Muscle of leg (tissue), 16 donors: ENCODE measurements at places on chromosomes 5 and 9. TPM values are rescaled to one million over a fixed set of nuclear protein-coding genes. Genes with fewer than 3 reads are reported as not detected.

- H3K4me1 ChIP-seq: no peaks in the 10 kb centered on the region
- no peak for DNase-seq
- no peak overlapping the region for H3K27ac ChIP-seq
- no peak overlapping the region for H3K4me3 ChIP-seq
- no peaks in the 10 kb centered on the region for H3K36me3 ChIP-seq
- H3K27me3 ChIP-seq: no peaks in the 10 kb centered on the region
Measured at GRCh38 chr5:137234973-137235943, 263.9 kb downstream of the SPOCK1 start.

DNA sequence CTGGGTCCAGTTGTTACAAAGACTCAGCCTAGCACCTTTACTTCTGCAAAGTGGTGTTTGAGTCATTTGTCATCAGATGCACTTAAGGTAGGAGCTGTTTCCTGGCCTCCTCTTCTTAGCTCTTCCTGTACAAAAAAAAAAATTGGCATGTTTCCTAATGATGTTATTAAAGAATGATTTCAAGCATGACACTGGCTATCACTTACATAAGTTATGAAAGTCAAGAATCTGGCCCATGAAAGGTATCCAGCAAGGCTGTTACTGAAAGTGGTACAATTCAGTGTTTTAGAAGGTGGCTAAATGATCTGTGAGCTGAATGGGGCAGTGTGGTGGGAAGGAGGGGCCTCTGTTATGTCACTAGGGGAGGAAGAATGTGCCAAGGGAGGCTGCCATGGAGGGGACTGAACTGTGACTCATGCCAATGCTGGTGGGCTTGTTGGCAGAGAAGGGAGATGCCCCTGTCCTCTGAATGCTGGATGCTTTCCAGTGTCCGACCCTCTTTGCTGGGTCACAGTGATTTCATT, 175.1 kb upstream of the MAP1B start:
- no peaks in the 10 kb centered on the region for H3K36me3 ChIP-seq
- H3K4me3 ChIP-seq: no peak overlapping the region
- H3K27me3 ChIP-seq: no peaks in the 10 kb centered on the region
- peaks cover 13% of the 10 kb centered on the region for H3K4me1 ChIP-seq
- DNase-seq: no peak
- no peak overlapping the region for H3K27ac ChIP-seq

MAPKAP1 gene
- 47.3 TPM for total RNA-seq

DNA sequence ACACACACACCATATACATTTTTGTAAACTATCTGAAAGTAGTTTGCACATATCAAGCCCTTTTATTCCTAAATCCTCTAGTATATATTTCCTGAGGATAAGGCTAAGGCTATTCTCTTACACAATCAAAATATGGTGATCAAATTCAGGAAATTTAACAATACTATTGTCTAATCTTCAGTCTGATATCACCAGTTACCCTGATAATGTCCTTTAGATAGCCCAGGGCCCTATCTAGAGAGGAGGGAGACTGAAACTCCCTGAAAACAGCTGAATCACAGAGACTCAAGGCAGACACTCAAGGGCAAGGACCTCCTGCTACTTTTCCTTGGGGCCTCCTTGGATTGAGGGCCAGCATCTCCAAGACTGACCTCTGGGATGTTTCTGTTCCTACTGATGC, 30.4 kb downstream of the PTTG1 start:
- no peak for DNase-seq
- H3K36me3 ChIP-seq: no peaks in the 10 kb centered on the region
- no peak overlapping the region for H3K4me3 ChIP-seq
- H3K27me3 ChIP-seq: no peaks in the 10 kb centered on the region
- H3K27ac ChIP-seq: no peak overlapping the region

FOXI1 gene
- total RNA-seq: not detected
